Left ventricle myocardium inferior (tissue), 1 donor: ENCODE measurements at places on chromosomes 16 and 17. TPM values are rescaled to one million over a fixed set of nuclear protein-coding genes. Genes with fewer than 3 reads are reported as not detected.

Gene SLFN14
- total RNA-seq, result not detected

- H3K36me3 ChIP-seq, result no peaks in the 10 kb centered on the region
- peaks cover 46% of the 10 kb centered on the region for H3K4me1 ChIP-seq
- H3K27me3 ChIP-seq, result no peaks in the 10 kb centered on the region
- DNase-seq, result no peak
- H3K27ac ChIP-seq, result no peak overlapping the region
- H3K4me3 ChIP-seq, result no peak overlapping the region
These were observed 43.0 kb downstream of the ABR start for GRCh38 chr17:1136748-1137147.

Gene SLC47A1
- total RNA-seq, result 12.9 TPM

Gene ZNF688
- 10.8 TPM for total RNA-seq

Gene MEOX1
- 8.4 TPM for total RNA-seq

Gene ZSCAN10
- total RNA-seq, result not detected

Gene RAP1GAP2
- total RNA-seq, result 63.8 TPM

DNA sequence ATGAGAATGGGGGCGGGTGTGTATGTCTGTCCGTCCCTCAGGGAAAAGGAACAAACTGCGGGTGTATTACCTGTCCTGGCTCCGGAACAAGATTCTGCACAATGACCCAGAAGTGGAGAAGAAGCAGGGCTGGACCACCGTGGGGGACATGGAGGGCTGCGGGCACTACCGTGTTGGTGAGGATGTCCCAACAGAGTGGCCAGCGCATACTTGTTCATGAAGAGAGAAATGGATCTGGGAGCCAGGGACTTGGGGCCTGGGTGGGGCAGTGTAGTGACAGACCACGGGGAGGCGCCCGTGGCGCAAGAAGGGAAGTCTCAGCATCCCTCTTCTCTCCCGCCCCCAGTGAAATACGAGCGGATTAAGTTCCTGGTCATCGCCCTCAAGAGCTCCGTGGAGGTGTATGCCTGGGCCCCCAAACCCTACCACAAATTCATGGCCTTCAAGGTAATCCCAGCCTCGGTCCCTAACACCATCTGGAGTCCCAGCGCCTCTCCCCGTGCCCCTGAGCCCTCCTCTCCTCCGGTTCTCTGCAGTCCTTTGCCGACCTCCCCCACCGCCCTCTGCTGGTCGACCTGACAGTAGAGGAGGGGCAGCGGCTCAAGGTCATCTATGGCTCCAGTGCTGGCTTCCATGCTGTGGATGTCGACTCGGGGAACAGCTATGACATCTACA, 3.5 kb upstream of the C17orf107 start:
- no peak overlapping the region for H3K27ac ChIP-seq
- H3K4me3 ChIP-seq, result no peak overlapping the region
- no peak for DNase-seq

DNA sequence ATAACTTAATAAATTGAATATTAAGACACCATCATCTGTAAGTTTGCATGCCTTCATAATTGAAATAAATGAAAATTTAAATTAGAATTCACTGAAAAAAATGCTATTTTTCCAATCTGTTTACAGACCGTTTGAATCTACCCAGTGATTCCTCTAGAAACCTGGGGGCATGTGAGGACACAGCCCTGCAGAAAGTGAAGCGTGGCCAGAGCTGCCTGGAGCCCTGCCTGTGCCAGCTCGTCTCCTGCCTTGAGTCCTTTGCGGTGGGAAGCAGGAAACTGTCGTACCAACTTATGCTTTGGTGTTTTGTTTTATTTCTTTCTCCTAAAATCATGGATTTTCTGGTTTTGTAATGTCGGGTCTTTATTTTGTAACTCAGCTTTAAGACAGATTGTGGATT, 67.8 kb upstream of the FA2H start:
- H3K27ac ChIP-seq, result no peak overlapping the region
- H3K4me3 ChIP-seq, result no peak overlapping the region
- no peak for DNase-seq
- H3K4me1 ChIP-seq, result peaks cover 4% of the 10 kb centered on the region
- no peaks in the 10 kb centered on the region for H3K27me3 ChIP-seq

Gene GNGT2
- total RNA-seq, result 2.2 TPM

Gene ACSM2A
- not detected for total RNA-seq

DNA sequence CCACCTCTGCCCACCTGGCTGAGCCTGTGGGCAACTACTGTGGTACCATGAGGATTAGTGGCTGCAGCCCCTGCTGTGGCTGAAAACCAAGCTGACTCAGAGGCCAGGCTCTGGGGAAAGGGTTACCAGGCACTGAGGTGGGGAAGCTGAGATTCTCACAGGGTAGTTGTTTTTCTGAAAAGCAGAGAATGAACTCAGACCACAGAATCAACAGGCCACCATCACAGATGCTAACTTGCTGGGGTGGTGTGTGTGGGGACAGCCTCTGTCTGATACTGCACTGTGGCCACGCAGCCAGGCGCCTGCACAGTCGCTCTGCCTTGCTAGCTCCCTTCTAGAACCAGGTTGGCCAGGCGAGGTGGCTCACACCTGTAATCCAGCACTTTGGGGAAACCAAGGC, 28.8 kb downstream of the NPLOC4 start:
- H3K27me3 ChIP-seq, result no peaks in the 10 kb centered on the region
- H3K27ac ChIP-seq, result no peak overlapping the region
- DNase-seq, result no peak
- peaks cover 31% of the 10 kb centered on the region for H3K4me1 ChIP-seq
- peaks cover 87% of the 10 kb centered on the region for H3K36me3 ChIP-seq
- no peak overlapping the region for H3K4me3 ChIP-seq

DNA sequence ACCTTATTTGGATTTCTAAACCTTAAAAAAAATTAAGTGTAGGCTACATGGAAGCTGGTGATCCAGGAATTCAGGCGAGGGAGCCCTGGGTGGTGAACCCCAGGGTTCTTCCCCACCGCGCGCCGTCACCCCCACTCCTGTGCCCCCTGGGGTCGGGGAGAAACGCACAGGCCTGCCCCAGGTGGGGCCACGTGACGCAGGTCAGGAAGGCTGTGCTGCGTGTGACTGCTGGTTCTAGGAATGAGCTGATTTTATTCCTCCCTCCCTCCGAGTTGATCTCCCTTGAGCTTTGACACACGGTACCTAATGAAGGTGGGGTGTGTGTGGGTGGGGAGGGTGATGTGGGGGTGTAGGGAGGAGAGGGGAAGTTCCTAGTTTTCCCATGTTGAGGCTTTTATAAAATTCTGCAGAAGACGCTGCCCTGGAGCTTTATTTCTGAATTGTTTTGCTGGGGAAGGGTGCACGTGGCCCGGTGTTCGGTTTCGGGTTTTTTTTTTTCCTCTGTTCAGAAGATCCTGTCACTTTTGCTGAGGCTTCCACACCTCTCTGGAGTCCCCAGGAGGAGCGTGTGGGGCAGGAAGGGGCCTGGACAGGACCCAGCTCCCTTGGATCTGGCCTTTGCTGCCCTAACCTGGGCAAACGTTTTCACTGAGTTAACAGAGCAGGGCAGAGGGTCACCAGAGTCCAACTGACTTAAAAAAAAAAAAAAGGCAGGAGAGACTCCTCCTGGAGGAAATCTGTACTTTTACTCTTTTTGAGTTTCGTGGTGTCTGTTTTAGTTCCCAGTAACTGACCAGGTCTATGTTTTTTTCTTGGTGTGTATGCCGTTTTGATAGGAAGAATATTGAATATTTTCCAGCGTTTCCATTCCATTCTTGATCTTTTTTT, 55.8 kb upstream of the GSE1 start:
- H3K27me3 ChIP-seq, result no peaks in the 10 kb centered on the region
- peak overlapping the region; percentile 95 for H3K27ac ChIP-seq
- peak overlapping the region; percentile 93 for H3K4me3 ChIP-seq

Gene KCNH6
- not detected for total RNA-seq

Gene FOXJ1
- not detected for total RNA-seq

DNA sequence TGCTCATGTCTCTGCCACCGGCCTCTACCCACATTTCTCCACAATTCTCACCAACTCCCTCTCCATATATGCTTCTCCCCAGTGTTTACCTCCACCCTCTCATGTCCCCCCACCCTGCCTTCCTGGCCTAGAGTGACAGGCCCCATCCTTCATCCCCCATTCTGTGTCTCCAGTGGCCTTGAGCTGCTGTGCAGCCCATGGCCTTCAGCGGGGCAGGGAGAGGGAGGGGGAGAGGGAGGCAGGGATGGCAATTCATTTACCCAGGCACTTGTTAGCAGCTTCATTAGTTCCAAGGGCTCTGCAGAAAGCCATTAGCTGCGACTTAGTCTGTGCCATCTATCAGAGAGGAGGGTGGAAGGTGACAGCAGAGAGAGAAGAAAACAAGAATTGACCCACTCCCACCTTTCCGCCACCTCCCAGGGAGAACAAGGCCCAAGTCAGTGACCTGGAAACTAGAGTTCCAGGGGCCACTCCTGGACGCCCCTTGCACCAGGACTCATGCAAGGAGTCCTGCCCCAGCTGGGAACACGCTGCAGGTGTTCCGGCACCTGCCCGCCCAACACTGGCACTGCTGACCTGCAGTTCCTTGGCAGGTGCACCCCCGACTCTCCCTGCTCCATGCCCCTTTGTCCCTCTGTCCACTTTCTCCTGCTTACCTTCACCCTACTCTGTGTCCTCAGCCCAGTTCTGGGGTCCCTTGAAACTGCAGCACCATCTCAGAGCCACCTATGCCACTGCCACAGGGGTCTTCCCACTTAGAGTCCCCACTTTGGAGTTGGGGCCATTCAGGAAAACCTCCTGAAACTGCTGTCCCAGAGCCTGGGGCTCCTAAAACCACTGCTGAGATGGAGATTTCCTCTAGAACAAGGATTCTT, 23.5 kb upstream of the PYY start:
- no peaks in the 10 kb centered on the region for H3K4me1 ChIP-seq
- no peaks in the 10 kb centered on the region for H3K36me3 ChIP-seq
- no peak overlapping the region for H3K4me3 ChIP-seq
- no peak overlapping the region for H3K27ac ChIP-seq
- peaks cover 41% of the 10 kb centered on the region for H3K27me3 ChIP-seq

DNA sequence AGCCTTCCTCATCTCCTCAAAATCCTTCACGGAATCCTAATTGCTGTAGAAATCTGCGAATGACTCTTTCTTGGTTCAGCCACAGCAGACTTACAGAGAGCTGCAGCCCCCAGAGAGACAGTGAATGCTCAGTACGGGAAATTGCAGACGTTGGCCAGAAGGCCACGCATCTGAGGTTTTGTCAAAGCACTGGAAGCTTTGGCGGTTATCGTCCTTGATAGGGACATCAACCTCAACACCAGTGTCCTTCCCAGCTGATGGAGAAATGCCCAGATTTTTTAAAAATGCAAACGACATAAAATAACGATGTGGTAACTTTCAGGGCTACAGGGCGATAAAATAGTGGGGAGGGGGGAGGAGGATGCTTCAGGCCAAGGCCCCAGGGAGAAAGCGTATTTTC, 166.6 kb upstream of the CIBAR2 start:
- no peak for DNase-seq
- no peak overlapping the region for H3K27ac ChIP-seq
- no peaks in the 10 kb centered on the region for H3K36me3 ChIP-seq
- H3K4me3 ChIP-seq, result no peak overlapping the region
- peaks cover 8% of the 10 kb centered on the region for H3K4me1 ChIP-seq

Gene KRTAP4-1
- total RNA-seq, result not detected

Gene IL34
- total RNA-seq, result 2.1 TPM

DNA sequence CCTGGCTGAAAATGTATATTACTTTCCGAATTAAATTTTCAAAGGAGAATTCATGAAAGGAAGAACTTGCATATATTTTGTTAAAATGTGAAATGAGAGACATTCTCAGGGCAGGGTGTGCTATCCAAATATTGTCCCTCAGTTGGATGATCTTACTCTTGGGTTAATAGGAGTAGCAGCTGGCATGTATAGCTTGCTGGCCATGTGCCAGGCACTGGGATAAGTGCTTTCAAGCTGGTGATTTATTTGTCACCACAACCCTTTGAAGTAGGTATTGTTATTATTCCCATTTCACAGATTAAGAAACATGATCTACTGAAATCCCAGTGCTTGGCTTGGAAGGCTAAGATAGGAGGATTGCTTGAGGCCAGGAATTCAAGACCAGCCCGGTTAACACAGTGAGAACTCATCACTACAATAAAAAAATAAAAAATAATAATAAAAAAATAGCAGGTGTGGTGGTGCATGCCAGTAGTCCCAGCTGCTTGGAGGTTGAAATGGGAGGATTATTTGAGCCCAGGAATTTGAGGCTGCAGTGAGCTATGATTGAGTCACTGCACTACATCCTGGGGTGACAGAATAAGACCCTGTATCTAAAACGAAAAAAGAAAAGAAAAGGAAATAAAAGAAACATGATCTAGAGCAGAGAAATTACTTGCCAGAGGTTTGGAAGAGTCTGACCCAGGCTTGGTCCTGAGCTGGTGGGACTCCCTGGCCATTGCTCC, 11.6 kb upstream of the MPHOSPH6 start:
- no peak overlapping the region for H3K27ac ChIP-seq
- no peak for DNase-seq
- H3K27me3 ChIP-seq, result peaks cover 64% of the 10 kb centered on the region
- no peaks in the 10 kb centered on the region for H3K4me1 ChIP-seq
- no peak overlapping the region for H3K4me3 ChIP-seq

Gene IGFALS
- not detected for total RNA-seq

DNA sequence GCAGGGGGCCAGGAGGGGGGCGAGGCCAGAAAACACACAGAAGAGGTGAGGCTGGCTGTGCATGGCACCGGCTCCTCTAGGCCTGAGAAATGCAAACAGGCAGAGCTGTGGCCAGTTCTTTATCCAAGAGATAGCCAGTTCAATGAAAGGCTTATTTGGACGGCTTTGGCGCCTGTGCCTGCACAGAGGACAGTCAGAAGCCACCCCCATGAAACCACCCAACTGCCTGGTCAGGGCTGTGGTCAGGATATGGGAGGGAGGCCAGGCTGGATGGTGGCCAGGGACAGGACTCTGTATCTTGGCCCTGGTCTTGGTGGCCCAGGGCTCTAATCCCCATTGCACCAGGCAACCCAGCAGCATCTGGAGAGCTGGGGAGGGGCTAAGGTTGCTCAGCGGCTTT, 24.5 kb upstream of the GPRC5C start:
- no peak overlapping the region for H3K4me3 ChIP-seq
- H3K27ac ChIP-seq, result no peak overlapping the region
- peaks cover 11% of the 10 kb centered on the region for H3K27me3 ChIP-seq
- H3K36me3 ChIP-seq, result no peaks in the 10 kb centered on the region

Gene KRTAP1-5
- not detected for total RNA-seq

DNA sequence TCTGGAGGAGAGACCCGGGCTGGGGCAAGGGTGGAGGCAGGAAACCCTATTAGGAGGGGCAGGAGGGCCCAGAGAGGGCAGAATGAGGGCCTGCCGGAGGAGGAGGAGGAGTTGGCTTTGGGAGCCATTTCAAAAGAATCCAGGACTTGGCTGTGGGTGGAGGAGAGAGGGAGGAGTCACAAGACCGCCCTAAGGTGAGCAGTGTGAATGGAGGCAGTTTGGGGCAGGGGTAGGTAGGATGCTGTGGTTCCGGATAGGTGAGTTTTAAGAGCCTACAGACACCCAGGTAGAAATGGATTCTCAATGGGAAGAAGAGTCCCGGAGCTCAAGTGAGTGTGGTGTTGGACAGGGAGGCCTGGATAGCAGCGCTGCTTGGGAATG, 80.3 kb downstream of the ARHGAP23 start:
- DNase-seq, result no peak
- H3K4me3 ChIP-seq, result no peak overlapping the region
- peaks cover 32% of the 10 kb centered on the region for H3K36me3 ChIP-seq
- H3K4me1 ChIP-seq, result peaks cover 31% of the 10 kb centered on the region
- H3K27me3 ChIP-seq, result no peaks in the 10 kb centered on the region

Gene FMNL1
- 8.7 TPM for total RNA-seq

GRCh38 chr16:9102943-9103342, 11.5 kb downstream of the HAPSTR1 start:
- H3K27ac ChIP-seq, result no peak overlapping the region
- H3K4me1 ChIP-seq, result peaks cover 100% of the 10 kb centered on the region
- H3K4me3 ChIP-seq, result no peak overlapping the region
- H3K36me3 ChIP-seq, result peaks cover 60% of the 10 kb centered on the region
- no peak for DNase-seq
